ENCODE measurements at places on chromosomes 11 and 22. TPM values are rescaled to one million over a fixed set of nuclear protein-coding genes. Genes with fewer than 3 reads are reported as not detected.

KRTAP5-8 gene
- not detected for total RNA-seq

- DNase-seq = no peak
Measured at GRCh38 chr11:70185348-70186055, 17.6 kb upstream of the FADD start.

- DNase-seq = no peak
Measured at GRCh38 chr22:31526270-31526669, 29.9 kb downstream of the SFI1 start.

DNA sequence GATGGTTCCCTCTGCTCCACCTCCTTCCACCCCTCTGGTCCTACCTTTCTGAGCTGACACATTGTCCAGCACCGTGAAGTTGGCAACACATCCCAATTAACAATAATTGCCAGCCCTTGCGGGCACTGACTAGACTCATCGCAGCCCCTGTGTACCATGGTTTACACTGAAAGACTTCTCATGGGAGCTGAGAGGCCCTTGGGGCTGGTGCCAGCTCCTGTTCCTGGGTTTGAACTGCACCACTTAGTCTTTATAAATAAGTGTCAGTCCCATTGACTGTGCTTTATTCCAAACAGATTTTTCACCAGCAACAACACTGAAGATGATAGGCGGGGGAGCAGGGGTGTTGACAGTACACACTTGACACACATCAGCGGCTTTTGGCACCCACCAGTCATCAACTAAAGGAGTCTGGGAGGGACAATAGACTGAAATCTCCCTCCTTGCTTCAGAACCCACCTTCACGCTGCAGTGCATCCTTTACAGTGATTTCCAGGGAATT, 447.3 kb downstream of the NTM start:
- no peak for DNase-seq

DNA sequence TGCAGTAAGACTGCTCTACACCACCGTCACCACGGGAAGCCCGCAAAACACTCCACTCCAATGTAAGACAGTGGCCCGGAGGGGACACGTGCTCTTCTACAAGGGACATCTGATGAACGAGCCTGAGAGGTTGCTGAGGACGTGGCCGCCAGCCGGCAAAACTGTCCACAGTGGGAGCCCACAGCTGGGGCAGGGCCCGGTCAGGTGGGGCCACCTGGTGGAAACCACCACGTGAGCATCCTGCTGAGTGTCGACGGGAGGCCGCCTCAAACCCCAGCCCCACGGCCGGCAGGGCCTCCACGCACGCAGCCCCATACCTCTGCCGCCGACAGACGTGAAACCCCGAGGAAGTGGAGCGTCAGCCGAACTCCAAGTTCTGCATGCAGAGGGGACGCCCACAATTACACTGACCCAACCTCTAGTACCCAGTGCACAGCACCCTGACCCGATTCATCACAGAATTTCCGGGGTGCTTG, 42.6 kb downstream of the BRD1 start:
- no peak for DNase-seq

OR8U1 gene
- total RNA-seq = not detected

- DNase-seq = no peak
Measured at GRCh38 chr11:134802116-134802515, 390.1 kb upstream of the B3GAT1 start.

- no peak for DNase-seq
Measured at GRCh38 chr11:41868606-41869005, 409.2 kb upstream of the LRRC4C start.

- DNase-seq = peak; percentile 80
Measured at GRCh38 chr11:85941380-85941973, 86.3 kb downstream of the CCDC83 start.

OPCML gene
- total RNA-seq = not detected

DNA sequence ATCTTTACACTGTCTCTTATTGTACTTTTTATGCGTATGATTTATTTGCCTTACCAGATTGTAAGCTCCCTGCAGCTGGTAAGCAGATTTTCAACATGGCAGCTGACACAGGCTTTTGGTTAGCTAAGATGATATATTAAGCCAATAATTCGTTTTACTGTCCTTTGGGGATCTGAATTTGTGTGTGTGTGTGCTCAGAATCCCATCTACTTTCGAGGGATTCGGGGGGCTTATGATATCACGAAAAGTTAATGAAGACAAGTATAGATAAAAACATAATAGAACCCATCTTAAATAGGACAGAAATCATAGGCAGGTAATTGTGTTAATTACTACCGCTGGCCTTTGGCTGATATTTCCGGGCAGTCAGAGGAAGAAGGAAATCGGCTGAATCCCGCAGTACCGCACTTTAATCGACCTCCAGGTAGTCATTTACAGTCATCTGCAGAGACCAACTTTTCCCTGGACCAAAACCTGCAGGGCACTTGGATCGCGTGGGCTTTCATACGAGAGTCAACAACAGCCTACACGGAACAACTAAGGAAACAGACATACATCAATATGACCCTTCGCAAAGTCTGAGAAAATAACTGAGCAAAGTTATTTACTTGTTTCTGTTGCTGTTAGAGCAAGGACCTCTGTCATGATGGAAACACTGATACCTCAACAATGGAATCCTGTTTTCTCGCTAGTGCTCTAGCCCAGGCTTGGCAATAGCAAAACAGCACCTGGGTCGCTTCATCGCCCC, 802 bp downstream of the KBTBD3 start:
- no peak for DNase-seq

GRCh38 chr11:119782739-119783072, 53.7 kb upstream of the NECTIN1 start:
- no peak for DNase-seq

GRCh38 chr22:41377846-41378245, 3.9 kb upstream of the TEF start:
- no peak for DNase-seq

GRCh38 chr11:27718863-27719545, 18.7 kb upstream of the BDNF start:
- DNase-seq = no peak

GRCh38 chr11:19345848-19346681, 105.3 kb upstream of the E2F8 start:
- DNase-seq = no peak

GRCh38 chr22:49629586-49630447, 197.9 kb downstream of the BRD1 start:
- DNase-seq = no peak

PLAAT5 gene
- 5.3 TPM for total RNA-seq

AHNAK gene
- 441 TPM for total RNA-seq

DUSP8 gene
- 24.5 TPM for total RNA-seq

KCNQ1OT1 gene
- total RNA-seq = 0.35 TPM

- DNase-seq = no peak
Measured at GRCh38 chr11:77589181-77589520, 602 bp upstream of the AQP11 start.

PLET1 gene
- total RNA-seq = not detected

- no peak for DNase-seq
Measured at GRCh38 chr11:67648796-67649613, 1.5 kb downstream of the ACY3 start.

DNA sequence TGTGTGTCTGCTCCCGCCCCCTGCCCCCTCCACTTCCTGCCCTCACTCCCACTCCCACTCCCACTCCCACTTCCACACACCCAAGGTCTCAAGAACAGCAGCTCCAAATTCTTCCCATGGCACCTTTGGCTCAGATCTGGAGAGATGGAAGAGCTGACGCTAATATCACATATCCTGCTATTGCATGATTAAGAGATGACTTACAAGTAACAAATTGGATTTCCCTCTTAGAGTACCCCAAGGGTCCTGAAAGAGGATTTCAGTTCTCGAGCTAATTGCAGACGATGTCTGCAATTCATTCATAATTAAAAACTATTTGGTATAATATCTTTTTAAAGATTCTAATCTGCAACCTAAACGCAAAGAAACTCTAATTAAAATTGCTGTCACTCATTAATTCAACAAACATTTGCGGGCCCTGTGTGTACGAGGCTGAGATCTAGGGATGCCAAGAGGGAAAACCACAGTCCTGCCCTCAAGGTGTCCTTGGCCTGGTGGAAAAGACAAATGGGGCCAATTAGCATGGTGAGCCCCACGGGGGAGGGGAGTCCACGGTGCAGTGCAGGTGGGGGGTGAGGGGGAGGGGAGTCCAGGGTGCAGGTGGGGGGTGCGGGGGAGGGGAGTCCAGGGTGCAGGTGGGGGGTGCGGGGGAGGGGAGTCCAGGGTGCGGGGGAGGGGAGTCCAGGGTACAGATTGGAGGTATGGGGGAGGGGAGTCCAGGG, 50.3 kb downstream of the CELSR1 start:
- no peak for DNase-seq

GRCh38 chr11:32331792-32332191, 103.5 kb downstream of the WT1 start:
- DNase-seq = no peak

- no peak for DNase-seq
Measured at GRCh38 chr11:118912742-118913410, 12.8 kb downstream of the BCL9L start.

- DNase-seq = no peak
Measured at GRCh38 chr11:2724104-2724503, 24.3 kb upstream of the KCNQ1OT1 start.

DNA sequence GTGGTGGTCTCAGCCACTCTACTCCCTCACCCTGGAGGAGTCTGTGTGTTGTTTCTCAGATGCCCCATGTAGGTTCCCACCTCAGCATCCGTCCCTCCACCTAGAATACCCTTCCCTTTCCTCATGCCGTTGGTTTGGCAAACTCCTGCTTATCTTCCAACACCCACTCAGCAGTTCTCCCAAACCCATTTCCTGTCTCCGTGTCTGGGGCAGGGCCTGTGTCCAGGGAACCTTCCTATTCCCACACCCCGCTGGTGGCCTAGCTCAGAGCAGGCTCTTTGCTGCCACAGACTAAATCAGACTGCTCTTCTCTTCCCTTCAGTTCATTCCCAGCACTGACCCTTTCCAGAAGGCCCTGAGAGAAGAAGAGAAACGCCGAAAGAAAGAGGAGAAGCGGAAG, 7.5 kb upstream of the SREBF2 start:
- DNase-seq = no peak

ELFN2 gene
- total RNA-seq = not detected

C11orf87 gene
- not detected for total RNA-seq

MTFP1 gene
- total RNA-seq = 38.8 TPM

DNA sequence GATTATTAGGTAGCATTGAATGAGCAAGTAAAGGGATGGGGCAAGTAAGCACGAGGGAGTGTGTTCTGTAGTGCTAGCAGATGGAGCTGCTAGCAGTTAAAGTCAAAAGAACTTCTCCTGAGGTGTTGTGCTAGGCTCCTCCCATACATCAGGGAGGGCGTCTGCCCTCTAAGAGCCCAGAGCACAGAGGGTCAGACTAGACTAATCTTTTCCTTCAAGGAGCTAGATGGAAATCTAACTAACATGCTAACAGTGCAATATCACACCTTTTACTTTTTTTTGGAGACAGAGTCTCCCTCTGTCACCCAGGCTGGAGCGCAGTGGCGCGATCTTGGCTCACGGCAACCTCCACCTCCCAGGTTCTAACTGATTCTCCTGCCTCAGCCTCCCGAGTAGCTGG, 3.2 kb upstream of the PLA2G6 start:
- DNase-seq = no peak

NAALADL1 gene
- total RNA-seq = 18.9 TPM

DNA sequence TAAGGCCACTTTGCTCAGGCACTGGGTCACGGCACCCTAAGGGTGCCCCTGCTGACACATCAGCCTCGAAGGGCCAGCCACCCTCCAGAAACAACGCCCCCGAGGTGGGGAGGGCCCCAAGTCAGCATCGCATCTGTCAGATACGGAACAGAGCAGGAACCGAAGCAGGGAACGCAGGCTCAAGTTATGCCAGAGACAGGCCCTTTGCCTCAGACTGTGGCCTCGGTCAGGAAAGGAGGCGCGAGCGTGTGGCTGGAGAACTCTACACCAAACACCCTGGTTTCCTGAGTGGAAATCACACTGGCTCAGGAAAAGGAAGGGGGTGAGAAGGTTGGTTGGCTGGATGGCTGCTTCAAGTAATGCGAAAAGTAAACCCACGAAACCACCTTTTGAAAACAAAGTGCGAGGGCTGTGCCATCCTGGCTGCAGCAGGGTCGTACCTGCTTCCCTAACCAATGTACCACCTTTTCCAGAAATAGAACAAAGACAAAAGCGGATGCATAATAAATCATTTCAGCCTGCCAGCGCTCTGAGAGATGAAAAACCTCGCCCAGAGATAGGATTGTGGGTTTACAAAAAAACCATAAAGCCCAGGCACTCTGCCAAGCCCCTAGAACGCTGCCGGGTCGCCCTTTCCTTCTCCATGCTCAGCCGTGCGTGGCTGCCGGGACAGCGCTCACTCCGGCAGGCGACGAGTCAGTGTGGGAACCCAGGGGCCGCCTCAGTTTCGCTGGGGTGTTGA, 38.6 kb downstream of the TRMU start:
- DNase-seq = no peak

- no peak for DNase-seq
Measured at GRCh38 chr22:22673628-22674027, 29.2 kb downstream of the GGTLC2 start.

GRCh38 chr11:57786436-57786835, 24.8 kb downstream of the CTNND1 start:
- no peak for DNase-seq

- peak; percentile 82 for DNase-seq
Measured at GRCh38 chr11:57568330-57568766, 876 bp upstream of the UBE2L6 start.

HBG2 gene
- total RNA-seq = not detected

DNA sequence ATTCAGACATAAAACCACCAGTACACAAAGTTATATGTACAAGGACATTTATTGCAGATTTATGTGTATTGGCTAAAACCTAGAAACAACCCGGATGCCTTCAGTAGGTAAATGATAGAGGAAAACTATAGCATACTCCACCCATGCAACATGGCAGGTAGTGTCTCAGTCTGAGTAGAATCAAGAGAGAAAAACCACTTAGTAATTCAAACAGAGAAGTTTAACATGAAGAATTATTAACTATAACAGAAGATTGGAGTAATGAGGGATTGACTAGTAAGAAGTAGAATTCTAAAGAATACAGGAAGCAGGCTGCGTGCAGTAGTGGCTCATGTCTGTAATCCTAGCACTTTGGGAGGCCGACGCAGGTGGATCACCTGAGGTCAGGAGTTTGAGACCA, 16.2 kb upstream of the SPTY2D1 start:
- no peak for DNase-seq
